ENCODE measurements at places on chromosomes 1 and 21.

GRCh38 chr1:113153116-113153803 lies 80.3 kb downstream of the LRIG2 start:
- DNase-seq = no peak

- DNase-seq = no peak
Observed at GRCh38 chr1:155177192-155177917, 3.7 kb downstream of the TRIM46 start.

- no peak for DNase-seq
Observed at GRCh38 chr1:39659110-39659509, 12.8 kb downstream of the NT5C1A start.

GRCh38 chr1:82446236-82446635 lies 645.5 kb downstream of the ADGRL2 start:
- DNase-seq = no peak

DNA sequence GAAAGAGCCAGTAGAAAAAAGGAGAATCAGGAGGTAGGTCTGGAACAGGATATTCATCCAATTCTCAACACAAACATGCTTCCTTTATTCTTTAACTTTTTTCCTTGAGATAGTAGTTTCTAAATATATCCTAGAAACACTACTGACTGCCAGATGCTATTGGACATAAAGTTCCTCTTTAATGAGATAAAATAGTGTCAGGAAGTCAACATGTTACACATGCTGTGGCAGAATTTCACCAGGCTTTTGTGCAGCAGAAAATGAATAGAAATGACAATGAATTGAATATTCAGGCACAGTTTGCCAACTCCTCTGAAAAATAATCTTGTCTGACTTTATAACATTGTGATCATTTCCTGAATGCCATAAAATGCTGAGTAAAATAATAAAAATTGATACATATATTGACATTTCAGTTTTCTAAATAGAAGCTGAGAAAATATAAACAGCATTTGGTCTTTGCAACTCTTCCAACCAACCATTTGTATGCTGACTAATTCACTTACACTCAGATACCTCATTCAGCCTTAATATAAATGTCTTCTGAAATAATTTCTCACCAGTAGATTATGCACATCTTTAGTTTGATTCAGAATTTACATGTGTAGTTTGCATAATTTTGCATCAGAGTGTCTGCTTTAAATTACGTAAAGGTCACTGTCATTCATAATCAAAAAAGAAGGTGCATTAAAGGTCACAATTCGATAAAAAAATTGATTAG lies 486.1 kb upstream of the ADGRL2 start:
- DNase-seq = no peak

GRCh38 chr1:169250795-169251194 lies 116.8 kb downstream of the NME7 start:
- no peak for DNase-seq

GRCh38 chr1:194161591-194161990 lies 975.2 kb upstream of the B3GALT2 start:
- no peak for DNase-seq

DNA sequence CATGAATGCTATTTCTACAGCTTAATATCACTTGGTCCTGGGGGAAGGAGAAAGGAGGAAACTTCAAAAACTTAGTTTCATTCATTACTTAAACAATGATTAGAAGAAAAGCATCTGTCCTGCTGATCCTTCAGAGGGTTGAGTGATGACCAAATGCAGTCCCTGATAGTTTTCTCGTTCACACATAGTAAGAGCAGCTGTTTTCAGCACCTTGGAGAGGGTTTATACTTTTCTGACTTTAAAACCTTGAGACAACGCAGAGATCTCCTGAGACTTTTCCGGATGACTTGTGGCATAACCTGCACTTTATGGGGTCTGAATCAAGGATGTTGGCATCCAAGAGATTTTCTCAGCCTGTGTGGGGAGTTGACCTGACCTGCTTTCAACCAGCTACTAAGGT lies 94.0 kb upstream of the KCND3 start:
- no peak for DNase-seq

- DNase-seq = no peak
Observed at GRCh38 chr1:224668984-224669383, 52.9 kb downstream of the CNIH3 start.

DNA sequence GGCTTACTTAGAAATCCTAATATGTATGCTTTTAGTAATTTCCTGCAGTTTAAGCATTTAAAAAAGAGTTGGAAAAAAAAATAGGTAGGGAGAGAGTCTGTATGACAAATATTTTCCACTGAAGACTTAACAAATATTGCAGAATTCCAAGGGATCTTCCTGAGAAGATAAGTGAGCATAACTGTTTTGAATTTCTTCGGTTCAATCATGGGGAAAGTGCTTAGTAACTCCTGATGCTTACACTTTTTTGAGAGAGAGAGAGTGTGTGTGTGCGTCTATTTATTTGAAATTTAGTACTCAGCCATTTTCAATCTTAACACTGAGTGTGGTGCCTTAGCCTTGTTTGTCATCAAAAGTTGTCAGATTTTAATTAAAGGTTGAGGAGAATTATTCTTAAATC lies 18.5 kb downstream of the SON start:
- DNase-seq = no peak

DNA sequence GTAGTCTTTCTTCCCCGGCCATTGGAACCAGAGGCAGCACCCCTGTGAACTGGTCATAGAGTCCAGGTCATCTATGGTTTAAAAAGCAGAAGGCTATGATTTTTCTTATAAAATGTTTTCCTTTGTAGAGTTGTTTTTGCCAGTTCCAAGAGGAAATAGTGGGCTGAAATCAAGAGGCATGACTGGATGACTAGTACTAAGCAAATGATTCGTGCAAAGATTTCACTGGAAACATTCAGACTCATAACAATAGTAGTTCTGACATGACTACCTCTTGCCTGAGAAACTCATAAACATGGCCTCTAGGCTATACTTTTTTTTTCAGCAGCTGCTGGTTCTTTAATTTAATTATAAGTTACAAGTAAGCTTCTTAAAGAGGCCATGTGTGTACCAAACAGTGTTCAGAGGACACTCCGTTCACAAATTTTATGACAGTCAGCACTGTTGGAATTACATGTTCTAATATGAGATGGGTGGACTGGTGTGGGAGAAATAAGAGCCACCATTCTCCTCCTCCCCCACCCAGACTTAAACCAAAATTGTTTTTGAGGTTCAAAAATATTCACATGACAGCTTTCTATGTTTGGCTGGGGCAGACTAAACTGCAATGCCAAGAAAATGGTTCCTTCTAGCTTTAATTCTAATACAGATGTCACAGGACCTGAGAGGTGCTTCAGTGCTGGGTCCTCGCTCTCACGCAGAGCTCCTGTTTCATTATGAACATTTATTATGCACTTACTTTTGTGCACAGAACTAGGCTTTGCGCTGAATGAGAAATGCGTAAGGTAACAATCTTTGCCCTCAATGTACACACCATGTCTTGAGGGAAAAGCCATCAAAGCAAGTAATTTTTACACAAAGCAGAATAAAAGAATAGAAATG lies 147.5 kb downstream of the ZC3H11B start:
- no peak for DNase-seq

DNA sequence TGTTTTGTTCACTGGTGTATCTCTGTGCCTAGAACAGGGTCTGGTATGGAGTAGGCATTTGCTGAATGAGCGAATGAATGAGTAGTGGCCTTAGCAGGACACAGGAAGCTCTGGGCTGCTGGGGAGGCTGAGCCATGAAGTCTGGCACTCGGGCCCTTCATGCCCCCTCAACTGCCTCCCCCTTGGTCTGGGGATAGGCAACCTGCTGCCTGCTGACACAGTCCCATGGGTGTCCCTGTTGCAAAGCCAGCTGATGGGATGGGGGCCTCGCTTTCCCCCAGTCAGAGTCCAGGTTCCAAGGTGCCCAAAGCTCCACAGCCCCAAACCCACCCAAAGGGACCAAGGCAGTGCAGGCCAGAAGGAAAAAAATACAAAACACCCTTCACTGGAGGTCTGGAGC lies 107.0 kb upstream of the CASZ1 start:
- DNase-seq = no peak

DNA sequence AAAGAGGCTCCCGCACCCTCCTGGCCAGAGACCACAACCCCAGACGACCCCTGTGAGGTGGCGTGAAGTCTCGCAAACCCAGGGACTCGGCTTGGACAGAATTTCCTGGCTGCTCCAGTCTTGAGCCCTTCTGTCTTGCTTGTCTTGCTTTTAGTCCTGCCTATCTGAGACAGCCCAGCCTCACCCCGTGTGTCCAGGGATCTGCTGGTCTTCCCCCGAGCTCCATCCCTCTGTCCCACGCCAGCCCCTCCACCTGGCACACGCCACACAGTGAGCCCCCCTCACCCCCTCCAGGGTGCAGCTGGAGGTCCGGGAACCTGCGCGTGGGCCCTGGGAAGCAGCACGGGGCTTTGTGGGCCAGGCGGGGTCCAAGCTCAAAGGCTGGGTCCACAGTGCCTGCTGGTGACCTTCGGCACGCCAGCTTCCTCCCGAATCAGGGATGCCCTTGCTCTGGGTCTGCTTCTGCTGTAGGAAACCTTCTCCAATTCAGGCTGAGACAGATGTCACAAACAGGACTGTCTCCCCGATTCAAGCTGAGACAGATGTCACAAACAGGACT lies 97.1 kb downstream of the SIK1 start:
- no peak for DNase-seq

DNA sequence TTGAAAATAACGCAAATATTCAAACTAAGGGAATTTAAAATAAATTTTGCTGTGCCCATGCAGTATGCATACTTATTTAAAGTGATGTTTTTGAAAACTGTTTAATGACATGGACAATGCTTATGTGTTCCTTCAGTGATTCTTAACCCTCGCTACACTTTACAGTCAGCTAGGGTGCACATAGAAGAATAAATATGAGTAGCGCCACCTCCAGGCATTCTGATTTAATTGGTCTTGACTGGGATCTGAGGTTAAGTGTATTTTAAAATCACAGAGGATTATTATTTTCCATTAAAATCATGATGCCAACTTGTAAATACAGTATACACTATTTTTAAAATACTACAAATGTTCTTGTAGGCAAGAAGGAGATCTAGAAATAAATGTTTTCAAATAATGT lies 373.5 kb upstream of the ADGRL4 start:
- no peak for DNase-seq

GRCh38 chr1:119887427-119887826 lies 8.9 kb downstream of the ADAM30 start:
- no peak for DNase-seq

DNA sequence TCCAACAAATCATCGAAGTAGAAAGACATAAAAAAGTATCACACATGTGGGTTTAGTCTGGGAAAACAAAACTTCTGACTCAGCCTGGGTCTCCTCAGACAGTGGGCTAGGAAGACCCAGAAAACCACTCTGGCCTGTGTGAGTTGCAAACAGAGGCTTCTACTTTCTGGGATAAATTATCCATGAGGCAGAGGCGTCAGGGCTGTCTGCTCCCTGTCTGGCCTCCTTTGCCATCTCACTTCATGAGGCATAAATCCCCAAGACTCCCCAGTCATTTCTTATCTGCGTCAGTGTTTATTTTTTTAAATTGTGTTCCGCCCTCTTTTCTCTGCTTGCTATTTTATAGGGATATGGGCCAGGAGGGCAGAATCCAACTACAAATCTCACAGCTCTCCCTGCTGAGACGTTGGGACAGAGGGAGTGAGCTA lies 80.6 kb upstream of the TRABD2B start:
- no peak for DNase-seq

DNA sequence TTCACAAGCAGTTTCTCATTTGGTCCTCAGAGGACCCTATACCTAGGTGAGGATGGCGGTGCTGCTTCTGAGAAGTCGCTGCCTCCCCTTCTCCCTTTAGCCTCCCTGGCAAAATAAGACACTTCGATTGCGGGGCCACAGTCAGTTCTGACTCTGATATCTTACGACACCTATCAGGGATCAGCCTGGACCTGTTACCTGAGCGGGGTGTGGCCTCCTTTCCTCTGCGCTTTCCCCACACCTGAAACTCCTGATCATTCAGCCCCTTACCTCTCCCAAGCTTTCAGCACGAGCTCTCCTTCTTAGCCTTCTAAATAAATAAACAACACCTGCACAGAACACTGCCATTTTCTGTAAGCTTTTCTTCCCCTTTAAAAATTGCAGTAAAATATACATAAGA lies 24.6 kb upstream of the GPR137B start:
- no peak for DNase-seq

DNA sequence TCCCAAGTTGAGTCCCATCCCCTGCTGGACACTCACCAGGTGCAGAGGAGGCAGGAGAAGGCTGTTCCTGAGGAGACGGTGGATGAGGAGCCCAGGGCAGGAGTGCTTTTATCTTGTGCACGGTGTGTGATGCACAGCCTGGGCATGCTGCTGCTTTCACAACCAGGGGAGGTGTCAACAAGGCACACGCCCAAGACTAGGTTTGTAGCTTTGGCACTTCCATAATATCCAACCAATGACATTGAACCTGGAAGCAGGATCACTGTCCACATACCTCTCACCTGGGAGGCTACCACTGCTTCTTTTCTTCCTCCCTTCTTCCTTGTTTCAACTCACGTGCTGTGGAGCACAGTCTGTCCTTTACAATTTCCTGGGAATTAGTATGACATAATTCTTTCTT lies at the start of gene LCE3D:
TSS of gene LCE3D (minus strand) at position 84 of the 400 bp plus-strand sequence. CDS start 580 bp downstream, outside the sequence.
- DNase-seq = no peak

- DNase-seq = no peak
Observed at GRCh38 chr1:82994616-82995263, 1004.2 kb downstream of the TTLL7 start.

DNA sequence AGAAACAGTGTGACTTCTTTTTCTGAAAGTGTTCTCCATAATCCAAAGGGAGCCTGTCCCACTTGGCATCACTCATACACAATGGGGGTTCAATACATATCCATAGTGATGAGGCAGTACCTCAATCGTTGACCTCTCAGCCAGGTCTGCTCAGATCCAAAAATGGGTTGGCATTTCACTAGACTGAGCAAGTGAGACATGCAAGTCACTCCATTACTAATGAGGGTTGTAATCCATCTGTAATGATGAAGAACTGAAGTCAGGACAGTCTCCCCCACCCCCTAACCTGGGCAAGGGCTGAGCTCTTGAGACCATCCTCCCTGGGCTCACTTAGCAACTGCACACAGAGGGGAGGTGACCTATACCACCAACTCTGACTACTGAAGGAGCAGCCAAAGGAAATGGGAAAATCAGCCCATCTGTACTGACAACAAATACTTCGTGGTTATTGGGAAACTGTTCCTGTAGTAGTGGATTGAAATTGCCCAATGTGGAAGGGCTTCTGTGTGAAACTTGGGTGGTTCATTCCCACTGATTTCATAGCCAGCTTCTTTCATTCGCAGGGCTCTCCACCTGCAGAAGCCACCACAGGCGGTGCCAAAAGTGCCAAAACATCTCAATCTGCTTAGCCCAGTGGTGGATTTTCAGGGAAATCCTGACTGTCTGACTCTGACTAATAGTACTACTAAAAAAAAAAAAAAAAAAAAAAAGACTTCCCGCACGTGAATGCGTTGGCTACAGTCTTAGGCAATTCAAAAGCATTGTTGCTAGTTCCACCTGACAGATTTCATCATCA lies 5.0 kb downstream of the NGF start:
- DNase-seq = no peak

GRCh38 chr1:194474701-194475100 lies 1288.3 kb upstream of the B3GALT2 start:
- no peak for DNase-seq

- DNase-seq = no peak
Observed at GRCh38 chr1:173415490-173415889, 61.6 kb upstream of the PRDX6 start.
